Left ventricle myocardium superior (tissue), 1 donor: ENCODE measurements at places on chromosomes 7 and 10. TPM values are rescaled to one million over a fixed set of nuclear protein-coding genes. Genes with fewer than 3 reads are reported as not detected.

Gene MYOF
- 21.0 TPM for total RNA-seq

Gene GIMAP5
- total RNA-seq: 9.8 TPM

Gene NPC1L1
- total RNA-seq: not detected

Gene GTF2I
- 134 TPM for total RNA-seq

Gene NPFFR1
- 0.02 TPM for total RNA-seq

Gene NUTM2E
- 0.10 TPM for total RNA-seq

Gene PRSS2
- not detected for total RNA-seq

Gene HTR5A
- not detected for total RNA-seq

Gene AKR1D1
- total RNA-seq: not detected

DNA sequence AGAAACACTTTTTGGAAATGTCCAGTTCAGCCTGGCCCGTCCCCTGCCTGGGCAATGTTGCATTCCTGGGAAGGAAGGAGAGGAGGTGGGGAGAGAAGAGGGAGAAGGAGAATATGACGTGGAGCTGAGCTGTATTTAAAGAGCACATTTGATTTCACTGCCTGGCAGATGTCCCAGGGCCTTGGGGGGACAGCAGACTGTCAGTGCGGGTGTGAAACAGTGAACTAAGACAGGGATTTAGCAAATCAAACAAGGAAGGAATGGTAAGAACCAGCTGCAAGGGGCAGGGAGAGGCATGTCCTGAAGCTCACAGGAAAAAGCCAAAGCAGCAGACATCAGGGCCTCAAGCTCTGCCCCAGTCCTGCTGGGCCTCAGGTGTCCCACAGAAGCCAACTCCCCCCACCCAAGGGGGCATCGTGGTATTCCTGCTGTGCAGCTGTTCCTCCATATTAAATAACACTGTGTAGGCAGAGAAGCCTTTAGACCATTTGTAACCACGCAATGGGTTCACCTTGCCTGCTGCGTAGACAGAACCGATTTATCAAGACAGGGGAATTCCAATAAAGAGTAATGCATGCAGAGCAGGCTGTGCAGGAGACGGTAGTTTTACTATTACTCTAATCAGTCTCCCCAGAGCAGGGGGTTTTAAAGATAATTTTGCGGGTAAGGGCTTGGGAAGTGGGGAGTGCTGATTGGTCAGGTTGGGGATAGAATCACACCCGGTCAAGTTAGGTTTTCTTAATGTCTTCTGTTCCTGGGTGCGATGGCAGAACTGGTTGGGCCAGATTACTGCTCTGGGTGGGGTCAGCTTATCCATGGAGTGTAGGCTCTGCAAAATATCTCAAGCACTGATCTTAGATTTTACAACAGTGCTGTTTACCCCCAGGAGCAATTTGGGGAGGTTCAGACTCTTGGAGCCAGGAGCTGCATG, 18.3 kb downstream of the LEP start:
- DNase-seq: no peak

GRCh38 chr7:87934699-87935383, 790 bp downstream of the ADAM22 start:
- peak; percentile 31 for DNase-seq

DNA sequence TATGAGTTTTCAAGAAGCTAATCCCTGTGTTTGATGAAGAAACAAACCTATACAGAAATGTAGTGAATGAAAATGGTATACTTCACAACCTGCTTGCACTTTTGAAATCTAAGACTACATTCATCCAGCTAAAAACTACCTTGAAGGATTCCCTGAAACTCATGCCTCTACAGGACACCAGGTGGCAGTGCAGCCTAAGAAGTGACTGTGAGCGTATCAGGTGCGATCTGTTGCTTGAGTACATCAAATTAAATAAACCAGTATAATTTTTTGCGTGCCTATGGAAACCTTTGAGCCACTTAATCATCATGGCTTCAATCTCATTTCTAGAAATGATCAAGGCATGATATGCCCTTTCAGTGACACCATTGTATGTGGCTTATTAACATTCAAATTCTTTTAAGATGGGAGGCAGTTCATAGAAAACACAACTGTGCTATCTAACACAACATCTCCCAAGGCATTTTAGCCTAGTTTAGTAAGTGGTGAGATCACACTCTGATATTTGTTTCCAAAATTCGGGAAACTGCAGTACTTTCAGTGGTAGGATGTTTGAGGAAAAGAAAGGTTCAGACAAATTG, 57.4 kb downstream of the PPP1R17 start:
- DNase-seq: peak; percentile 68

GRCh38 chr7:50119815-50120637, 27.0 kb upstream of the ZPBP start:
- no peak for DNase-seq

DNA sequence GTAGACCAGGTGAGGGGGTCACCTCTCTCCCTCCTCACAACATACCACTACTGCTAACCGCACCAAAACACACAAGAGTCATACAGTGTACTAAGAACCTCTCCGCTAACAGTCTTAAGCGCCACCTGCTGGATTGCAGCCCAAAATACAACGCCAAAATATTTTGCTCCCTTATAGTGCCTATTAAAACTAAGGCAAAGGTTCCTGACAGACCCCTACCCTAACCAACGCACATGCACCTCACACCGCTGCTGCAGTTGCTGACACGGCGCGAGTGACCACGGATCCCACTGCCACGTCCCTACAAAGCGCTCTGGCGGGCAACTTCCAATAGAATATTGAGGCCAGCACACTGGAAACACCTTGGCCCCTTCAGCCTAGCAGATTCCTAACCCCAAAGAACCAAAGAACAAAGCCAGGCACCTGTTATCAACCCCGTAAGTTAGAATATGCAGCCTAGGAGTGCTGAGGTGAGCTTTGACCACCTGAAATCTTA, 563.6 kb upstream of the SEMA3D start:
- DNase-seq: no peak

DNA sequence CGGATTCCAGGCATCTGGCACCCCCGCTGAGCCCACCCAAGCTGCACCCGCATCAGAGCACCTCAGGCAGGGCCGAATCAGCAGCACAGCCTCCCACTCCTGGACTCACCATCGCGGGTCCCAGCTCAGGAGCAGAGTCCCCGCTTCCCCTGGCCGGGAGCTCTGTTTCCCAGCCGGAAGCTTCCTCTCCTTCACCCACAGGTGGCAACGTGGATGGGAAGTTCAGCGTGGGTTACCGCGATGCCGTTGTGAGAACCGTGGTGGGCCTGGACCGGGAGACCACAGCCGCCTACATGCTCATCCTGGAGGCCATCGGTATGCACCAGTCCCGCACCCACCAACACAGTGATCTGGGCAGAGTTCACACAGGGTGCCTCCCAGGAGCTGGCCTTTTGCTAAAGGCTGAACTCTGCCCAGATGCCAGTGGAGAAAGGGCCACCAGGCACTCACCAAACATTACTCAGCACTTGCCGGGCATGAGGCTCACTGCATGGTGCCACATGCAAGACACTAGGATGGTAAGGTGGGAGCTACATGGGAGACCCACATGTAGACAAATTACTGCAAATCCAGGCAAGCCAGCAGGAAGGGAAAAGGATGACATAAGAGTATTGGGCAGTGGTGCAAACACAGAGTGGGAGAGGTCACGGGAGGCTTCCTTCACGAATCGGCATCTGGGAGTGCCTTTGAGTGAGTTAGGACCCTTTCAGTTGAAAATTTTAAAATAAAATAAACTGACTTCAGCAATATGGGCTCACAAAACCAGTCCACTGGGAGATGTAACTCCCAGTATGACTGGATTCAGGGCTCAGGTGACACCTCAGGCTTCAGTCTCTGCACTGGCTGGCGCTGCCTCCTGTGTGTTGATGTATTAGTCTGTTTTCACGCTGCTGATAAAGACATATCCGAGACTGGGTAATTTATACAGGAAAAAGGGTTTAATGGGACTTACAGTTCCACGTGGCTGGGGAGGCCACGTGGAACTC, 10.4 kb downstream of the C10orf105 start:
- DNase-seq: no peak

- DNase-seq: no peak
These were observed 18.5 kb downstream of the SFTPA1 start for GRCh38 chr10:79628988-79629954.

DNA sequence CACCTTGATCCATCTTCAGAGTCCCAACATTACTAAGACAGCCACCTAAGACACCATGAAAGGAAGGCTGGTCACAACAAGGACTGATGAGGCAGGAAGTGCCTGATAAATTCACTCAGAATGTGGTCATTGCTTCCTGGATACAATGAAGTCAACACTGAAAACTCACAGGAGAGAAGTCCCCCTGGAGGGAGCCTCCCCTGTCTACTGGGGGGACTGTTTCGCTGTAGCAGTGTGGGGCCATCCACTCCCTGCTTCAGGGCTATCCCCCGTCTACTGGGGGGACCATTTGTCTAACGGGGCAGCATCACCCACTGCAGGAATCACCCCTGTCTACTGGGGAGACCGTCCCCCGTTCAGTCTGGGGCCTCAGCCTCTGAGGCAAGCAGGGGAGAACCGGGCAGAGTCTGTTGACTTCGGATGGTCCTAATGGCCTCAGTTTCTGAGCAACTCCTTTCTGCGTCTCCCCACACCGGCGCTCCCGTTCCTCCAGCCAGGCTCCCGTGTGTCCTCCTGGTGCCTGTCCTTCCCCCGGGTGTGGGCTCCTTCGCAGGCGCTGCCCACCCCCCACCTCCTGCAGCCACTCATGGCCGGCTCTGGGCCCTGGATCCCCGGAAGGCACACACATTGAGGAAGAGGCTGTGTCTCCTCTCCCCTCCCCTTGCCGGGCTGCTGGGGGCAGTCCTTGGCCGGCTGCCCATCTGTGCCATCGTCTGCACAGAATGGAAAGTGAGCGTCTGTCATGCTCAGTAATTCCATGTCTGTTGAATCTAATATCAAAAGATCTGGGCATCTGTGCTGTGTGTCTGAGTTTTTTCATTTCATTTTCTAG, 59.9 kb upstream of the DNAJB6 start:
- DNase-seq: peak; percentile 58

GRCh38 chr10:77079592-77080300, 557.9 kb downstream of the KCNMA1 start:
- no peak for DNase-seq

DNA sequence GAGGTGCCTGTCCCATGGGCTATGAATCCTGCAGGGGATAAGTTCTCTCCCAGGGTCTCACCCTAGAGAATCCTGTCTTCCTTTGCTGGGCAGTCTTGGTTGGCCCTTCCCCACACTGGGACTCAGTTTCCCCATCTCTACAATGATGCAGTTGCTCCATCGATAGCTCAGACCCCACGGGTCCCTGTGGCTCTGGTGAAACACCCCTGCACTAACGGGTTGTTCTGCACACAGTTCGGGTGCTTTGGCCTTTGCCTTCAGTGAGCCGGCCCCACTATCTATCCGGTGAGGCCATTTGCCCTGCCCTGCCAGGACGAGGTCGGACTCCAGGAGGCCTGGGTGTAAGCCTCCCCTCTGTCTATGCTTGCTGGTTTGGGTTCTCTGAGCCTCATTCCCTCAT, 76.5 kb upstream of the PCBD1 start:
- DNase-seq: no peak

GRCh38 chr7:88165697-88166096, 54.1 kb downstream of the SRI start:
- no peak for DNase-seq

- DNase-seq: no peak
These were observed 511.6 kb downstream of the CALN1 start for GRCh38 chr7:71900556-71900955.

DNA sequence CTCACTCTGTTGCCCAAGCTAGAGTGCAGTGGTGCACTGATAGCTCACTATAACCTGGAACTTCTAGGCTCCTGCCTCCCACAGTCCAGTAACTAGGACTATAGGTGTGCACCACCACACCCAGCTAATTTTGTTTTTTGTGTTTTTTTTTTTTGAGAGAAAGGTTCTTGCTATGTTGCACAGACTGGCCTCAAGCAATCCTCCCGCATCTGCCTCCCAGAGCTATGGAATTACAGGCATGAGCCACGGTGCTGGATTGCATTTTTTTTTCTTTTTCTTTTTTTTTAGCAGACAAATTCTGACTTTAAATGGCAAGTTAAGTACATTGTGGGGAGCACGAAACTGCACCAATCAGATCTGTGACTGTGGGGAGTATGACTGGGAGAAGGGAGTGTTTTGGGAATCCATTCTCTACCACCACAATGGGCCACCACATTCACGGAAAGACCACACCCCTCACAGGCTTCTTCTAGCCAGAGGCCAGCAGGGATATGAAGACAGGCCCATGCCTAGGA, 58.1 kb upstream of the MSMB start:
- DNase-seq: no peak

- no peak for DNase-seq
These were observed 20.6 kb upstream of the USP6NL start for GRCh38 chr10:11631890-11632587.

DNA sequence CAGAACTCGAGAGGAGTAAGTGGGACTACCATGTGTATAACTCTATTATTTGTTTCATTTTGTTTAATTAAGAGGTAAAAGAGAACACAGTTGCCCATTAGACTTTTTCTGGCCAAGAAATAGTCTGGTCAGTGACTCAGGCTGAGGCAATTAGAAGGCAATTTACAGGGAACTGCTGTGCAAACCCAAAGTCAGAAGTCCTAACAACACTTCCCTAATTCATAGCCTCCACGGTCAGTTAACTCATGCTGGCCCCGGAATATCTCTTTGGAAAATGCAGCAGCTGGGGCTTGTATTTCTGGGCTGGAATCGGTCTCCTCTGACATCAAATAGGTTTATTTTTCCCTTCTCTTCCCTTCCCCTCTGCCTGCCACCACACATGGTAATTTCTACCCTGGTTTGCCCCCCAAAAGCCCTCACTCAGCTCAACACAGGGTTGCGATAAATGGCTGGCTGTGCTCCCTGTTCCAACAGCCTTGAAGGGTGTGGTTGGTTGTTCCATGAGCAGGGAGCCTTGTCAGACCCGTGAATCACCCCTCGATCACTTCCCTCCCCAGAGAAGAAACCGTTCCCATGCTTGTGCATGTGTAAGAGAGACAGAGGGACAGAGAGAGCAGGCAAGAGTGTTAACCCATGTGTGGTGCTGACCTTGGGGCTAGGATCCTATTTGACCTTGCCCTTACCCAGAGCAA, 5.3 kb downstream of the SH3PXD2A start:
- no peak for DNase-seq

DNA sequence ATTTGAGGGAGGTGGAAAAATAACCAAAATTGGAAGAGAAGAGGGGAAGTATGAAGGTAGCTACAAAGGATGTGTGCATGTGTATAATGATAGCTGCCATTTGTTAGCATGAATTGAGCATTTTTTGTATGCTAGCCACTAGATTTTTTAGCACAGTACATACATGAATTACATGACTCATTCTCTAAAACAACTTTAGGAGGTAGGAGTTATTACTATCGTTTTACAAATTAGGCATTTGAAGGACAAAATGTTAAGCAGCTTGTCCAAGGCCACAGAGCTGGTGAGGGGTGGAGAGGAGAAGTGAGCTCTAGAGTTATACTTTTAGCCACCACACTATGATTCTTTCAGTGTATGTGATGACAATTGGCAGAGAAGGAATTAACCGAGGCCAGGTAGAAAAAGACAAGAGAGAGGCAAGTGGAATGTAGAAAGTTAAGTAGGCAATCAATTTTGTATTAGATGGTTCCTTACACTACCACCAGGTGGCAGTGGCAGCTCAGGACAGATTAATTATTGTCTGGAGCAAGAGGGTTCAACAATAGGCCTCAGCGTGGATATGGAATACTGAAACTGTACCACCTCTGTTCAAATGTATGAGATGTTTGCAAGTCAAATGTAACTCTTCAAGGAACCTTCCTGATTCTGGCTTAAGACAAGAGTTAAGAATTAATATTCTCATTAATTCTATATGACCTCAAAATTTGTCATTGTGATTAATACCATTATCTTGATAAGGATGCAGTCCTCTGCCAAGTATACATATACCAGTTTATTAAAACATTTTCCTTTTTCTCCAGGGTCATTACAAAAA, 128.0 kb downstream of the MBL2 start:
- no peak for DNase-seq

GRCh38 chr10:93591065-93591808, 9.8 kb downstream of the RBP4 start:
- no peak for DNase-seq
